ENCODE measurements at places on chromosomes 5 and 9.
A peak's percentile ranks its signal among the peaks of the same experiment; 100 is the strongest.

DNA sequence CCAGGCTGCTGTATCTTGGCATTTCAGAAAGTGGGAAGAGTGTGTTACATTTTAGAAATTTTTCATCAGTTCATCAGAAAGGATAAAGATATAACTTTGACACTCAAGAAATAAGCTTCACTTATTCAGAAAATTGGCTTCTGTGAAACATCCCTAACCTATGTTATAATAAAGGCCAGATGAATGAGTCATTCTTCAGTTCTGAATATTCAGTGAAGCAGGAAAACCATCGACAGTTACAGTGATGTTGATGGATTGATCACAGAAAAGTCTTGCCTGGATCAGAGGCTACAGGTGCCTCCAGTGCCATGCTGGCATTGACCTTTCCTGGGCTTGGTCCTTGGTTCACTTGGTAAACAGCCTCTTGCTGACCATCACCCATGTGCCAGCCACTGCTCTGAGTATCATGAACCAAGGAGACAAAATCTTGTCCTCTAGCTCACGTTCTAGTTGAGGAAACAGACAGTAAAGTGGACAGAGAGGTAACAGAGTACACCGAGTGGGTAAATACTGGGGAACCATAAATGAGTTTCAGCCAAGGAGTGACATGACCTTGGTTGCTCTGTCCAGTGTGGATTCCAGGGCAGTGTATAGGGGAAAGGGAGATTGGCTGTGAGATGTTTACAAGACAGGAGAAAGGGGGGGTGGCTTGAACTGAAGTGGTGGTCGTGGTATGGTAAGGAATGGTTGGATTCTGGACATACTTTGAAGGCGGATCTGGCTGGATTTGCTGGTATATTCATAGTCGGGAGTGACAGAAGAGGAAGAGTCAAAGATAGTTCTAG is 98.6 kb downstream of the AMBP start:
- DNase-seq = no peak

DNA sequence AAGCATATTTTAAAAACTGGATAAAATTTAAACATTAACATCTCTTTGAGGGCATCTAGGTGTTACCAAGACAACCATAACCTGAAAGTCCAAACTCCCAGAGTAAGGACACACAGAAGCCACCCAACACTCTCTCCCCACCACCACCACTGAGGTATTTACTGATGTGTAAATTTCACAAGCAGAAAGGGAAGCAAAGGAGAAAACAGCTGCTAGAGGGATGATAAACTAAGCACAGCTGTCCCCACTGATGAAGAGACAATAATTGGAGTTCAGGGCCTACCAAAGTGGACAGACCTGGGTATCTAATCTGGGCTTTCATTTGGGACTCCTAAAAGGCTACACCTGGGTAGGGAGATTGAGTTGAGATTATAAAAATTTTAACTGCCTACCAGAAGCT is 63.6 kb downstream of the FRMD3 start:
- DNase-seq = no peak

DNA sequence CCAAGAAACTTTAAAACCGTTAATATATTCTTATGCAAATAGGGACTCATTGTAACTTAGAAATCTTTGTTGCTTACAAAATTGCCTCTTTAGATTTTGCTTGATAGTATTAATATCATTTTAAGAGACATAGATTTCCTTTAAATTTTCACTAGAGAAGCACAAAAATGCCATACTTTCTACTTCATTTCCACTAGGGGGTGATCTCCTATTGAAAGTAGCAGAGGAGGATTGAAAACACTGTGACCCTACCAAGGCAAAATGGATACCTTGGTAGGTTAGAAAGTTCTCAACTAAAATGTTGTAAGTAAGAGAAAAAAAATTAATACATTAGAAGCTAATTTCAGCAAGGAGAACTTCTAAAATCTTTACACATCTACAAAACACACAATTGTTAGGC is 204.9 kb downstream of the CHSY3 start:
- DNase-seq = peak; percentile 3

DNA sequence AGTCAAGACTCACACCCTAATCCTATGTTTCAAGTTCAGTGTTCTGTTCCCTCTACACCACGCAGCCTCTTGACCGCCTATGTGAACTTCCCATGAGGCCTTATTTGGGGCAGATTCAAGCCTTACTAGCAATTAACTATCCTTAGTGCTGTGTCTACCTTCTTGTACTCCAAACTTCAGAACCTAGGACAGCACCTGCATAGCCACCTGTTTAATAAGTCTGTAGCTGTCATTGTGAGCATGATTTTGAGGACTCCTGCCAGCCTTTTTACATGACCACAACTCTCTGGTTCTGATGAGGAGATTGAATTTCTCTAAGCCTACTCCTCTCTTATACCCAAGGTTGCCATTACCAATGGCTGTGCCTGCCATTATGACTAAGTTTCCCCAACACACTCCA is 50.8 kb upstream of the PCSK1 start:
- DNase-seq = no peak

GRCh38 chr5:14627270-14627669 is 37.2 kb upstream of the OTULIN start:
- DNase-seq = no peak

GRCh38 chr9:134059188-134059641 is 8.6 kb downstream of the BRD3 start:
- DNase-seq = no peak

GRCh38 chr9:133852431-133852830 is 114.3 kb upstream of the SARDH start:
- no peak for DNase-seq

GRCh38 chr5:107602896-107603295 is 67.8 kb downstream of the EFNA5 start:
- DNase-seq = no peak

DNA sequence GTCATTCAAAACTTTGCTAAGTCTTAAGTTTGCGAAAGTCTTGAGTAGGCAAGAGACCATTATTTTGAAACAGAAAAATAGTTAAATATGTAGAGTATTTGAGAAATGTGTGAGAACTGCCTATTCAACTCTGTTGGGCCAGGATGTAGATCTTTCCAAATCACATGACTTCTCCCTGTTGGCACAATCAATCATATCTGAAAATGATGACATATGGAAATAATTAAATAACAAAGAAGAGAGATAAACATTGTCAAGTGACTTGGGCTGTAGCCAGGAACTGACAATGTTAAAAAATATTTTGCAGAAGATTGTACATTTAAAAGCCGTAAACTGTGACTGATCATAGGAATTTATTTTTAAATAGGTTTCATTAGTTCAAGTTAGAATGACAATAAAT is 104.6 kb upstream of the IL6ST start:
- DNase-seq = peak; percentile 48

DNA sequence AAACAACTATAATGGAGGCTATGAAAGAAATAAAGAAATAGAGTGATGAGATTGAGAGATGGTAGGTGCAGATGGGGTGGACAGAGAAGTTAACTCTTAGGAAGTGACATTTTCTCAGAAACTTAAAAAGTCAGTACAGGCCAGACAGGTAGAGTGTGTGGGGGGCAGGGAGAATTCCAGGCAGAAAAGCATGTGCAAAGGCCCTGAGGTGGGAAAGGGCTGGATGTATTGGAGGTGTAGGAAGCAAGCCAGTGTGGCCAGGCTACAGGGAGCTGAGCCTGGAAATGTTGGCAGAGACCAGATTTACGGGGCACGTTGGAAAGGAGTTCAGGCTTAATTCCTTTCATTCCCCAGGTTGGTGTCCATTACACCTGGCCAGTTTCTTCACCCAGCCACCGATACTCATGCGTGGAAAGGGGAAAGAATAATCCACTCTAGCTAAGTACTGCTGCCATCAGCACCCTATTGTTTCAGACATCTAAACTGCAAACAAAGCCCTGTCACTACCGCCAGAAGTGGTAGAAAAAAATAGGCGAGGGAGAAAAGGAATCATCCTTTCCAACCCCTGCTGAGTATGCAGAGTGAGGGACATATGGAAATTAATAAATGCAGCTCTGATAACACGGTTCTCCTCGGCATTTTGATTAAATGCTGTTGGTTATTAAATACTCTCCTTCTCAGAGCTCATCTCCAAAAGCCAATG is 116.8 kb upstream of the GPR151 start:
- DNase-seq = no peak
